ENCODE measurements at places on chromosomes 1 and 21.

DNA sequence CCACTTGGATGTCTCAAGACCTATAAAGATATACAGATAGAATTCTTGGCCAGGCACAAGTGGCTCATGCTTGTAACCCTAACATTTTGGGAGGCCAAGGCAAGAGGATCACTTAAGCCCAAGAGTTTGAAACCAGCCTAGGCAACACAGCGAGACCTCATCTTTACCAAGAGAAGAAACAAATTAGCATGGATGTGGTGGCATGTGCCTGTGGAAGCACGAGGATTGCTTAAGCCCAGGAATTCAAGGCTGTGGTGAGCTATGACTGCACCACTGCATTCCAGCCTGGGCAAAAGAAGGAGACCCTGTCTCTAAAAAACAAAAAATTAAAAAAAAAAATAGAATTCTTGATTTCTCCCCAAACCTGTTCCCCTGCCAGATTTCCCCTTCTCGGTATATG is 8.3 kb downstream of the ASAP3 start:
- DNase-seq, result no peak

DNA sequence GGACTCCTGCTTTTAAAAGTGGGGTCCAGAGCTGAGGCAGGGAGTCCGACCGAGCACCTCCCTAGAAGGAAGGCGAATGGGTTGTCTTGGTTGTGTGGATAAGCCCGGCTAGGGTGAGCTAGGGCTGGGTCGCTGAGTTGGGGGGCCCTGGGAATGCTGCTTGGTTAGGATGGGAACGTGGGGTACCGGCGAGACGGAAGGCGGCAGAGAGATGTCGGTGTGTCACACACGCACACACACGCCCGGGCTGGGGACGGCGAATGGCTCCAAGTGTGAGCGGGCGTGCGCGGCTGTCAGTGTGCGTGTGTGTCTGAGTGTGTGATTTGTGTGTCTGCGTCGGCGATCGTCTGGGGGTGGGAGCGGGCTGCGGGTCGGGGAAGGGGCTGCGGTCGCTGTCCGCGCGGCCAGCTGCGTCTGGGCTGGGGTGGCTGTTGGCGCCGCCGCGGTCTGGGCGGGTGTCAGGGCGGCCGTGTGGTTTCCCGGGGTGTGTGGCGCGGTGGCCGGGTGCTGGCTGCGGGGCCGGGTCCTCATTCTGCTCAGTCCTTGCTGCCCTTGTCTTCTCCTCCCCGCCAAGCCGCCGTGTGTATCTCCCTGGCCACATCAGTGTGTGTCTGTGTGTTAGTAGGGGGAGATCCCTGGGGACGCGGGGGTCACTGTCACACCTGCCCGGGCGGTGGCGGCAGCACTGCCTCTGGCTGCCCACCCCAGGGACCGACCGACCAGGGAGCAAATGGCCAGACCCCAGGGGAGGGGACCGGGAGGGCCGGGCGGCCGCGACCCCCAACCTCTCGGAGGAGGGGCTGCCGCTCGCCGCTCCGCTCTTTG is 1.1 kb downstream of the EFNA3 start:
- no peak for DNase-seq

GRCh38 chr1:163706915-163707314 is 385.2 kb downstream of the NUF2 start:
- no peak for DNase-seq

- DNase-seq, result no peak
Measured at GRCh38 chr1:78286686-78287085, 204.1 kb upstream of the PTGFR start.

DNA sequence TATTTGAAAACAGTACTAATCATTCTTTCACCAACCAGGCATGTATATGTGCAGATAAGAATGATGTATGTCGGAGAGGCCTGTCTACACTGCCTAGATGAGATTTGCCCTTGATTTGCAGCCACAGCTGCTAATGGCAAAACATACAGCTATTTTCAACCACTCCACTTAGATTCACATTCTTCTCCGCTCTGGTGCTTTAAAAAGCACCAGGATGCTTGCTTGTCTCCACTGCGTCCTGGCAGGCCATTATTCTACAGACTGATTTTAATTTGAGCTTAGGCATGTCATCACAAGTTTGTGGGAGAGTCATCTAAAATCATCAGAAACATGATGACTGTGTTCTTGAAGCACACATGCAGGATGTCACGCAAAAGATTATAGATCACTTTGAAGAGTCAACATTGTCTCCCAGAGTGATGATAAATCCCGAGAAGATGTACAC is 119.0 kb upstream of the NRIP1 start:
- no peak for DNase-seq

DNA sequence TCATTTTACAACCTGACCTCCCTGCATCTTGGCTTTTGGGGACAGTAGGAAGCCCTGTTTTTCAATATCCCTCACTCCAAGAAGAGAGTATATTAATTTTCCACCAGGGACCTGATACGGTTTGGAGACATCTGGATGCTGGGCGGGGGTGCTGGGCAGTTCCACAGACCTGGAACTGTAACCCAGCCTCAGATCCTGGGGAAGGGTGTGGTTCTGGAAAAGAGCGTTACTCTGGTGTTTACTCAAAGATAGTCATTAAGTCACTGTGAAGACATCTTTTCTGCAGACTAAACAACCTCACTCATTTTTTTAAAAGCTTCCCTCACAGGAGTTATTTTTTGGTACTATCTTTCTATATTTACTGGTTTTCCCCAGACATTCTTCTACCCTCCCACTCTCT is 189.8 kb downstream of the CLIC6 start:
- DNase-seq, result no peak

DNA sequence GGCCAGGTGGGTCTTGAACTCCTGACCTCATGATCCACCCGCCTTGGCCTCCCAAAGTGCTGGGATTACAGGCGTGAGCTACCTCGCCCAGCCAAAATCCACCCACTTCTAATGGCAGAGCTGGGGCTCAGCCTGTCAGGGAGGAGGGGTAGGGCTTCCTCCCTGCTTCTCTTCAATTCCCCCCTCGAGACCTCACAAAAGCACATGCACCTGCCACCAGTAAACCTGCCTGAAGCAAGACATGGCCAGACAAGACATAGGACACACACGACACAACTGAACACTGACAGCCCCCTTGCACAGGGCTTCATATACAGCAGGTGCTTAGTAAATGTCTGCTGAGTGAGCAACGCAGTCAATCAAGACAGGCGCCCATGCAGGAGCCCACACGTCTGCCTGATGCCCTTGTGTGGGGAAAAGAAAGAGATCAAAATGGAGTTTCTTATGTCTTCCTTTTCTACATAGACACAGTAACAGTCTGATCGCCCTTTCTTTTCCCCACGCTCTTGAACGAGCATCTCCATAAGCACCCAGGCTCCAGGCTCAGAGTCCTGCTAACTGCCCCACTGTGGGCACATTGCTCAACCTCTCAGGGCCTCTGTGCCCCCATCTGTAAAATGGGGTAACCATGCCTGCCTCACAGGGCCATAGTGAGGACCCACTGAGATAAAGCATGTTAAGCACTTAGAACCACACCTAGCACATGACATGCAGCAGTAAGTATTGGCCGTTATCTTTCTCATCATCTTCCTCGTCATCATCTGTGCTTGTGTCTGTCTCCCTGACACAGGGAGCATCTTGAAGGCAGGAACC is 8.8 kb downstream of the SDC3 start:
- no peak for DNase-seq

DNA sequence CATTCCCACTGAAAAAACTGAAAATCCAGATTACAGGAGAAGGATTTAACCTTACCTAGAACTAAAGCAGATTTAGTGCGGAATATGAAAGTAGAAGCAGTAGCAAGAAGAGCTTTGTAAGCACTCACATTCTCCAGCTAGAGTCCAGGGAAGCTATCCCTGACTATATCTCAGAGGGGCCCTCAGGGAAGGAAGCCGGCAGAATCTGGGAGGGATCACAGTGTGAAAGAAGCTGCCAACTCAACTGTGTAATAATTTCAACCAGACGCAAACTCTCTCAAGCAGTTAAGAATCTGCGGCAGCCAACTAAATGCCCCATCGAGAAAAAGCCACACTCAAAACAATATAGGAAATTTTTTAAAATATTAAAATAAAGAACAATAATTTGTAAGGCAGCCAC is 163.8 kb downstream of the EIF4G3 start:
- no peak for DNase-seq

- no peak for DNase-seq
Measured at GRCh38 chr1:206900149-206900548, 2.9 kb downstream of the IL24 start.

DNA sequence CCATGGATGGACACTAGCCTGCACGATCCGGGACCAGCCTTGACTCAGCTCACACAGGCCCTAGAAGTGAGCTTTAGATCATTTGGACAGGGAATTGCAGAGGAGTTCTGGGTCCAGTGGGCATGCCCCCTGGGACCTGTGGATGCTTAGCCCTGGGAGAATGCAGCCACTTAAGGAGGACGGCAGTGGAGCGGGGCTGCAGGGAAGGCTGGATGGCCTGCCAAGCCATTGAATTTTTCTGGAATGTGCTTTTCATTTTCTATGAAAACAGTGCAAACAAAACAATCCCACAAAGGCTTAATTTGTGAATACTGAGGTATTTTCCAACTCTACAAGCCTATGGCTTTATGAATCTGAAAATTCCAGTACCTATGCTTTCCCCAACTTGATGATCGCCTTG is 80.4 kb upstream of the GCLM start:
- DNase-seq, result no peak
